ENCODE measurements at places on chromosomes 1 and 21.

DNA sequence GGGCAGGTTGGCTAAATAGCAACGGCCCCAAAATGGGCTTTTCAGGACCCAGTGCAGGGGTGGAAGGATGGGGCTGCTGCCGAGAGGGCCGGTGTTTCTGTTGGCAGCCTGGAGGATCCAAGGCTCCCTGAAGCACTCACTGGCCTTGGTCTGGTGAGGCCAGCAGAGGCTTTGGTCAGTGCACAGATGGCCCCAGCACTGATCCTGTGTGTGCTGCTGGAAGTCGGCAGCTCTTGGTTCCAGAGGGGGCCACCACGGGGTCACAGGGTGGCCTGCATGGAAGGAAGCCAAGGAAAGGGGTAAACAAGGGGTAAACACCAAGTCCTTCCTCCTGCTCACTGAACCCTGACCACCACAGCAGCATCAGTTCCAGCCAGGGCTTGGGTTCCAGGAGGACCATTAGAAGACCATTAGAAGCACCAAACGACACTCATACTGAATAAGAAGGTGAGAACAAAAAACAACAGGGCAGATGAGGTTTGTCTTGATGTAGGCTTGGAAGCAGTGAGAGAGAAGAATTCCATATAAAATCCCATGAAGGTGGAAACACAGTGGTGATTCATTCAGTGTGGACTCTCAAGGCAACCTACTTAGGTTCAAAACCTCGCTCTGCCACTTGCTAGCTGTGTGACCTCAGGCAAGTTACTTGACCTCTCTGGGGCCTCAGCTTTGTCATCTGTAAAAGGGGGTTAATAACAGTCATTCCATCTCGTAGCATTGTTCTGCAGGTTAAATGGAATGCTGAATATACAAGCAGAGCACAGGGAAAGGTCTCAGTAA, 184.5 kb downstream of the RUNX1 start:
- no peak for DNase-seq

DNA sequence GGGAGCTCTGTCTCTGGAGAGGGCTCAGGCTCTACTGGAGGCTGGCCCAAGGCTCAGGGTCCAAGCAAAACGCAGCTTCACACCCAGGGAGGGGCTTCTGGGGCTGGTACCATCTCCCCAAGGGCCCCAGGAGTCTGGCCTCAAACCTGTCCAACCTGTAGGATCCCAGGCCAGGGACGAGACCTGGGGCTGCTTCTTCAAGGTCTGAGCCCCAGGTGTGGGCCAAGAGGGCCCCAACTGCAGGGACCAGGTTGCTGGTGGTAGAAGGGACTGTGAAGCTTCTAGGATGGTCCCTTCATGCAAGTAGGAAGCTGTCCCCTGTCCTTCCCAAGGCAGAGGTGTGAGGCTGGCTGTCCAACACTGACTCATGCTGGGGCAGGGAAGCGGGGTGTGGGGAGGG, 7.8 kb upstream of the MMEL1 start:
- DNase-seq: no peak

- DNase-seq: no peak
These were observed 12.1 kb downstream of the TIE1 start for GRCh38 chr1:43312663-43313515.

- DNase-seq: no peak
These were observed 75.7 kb downstream of the NTMT2 start for GRCh38 chr1:170221495-170221894.

DNA sequence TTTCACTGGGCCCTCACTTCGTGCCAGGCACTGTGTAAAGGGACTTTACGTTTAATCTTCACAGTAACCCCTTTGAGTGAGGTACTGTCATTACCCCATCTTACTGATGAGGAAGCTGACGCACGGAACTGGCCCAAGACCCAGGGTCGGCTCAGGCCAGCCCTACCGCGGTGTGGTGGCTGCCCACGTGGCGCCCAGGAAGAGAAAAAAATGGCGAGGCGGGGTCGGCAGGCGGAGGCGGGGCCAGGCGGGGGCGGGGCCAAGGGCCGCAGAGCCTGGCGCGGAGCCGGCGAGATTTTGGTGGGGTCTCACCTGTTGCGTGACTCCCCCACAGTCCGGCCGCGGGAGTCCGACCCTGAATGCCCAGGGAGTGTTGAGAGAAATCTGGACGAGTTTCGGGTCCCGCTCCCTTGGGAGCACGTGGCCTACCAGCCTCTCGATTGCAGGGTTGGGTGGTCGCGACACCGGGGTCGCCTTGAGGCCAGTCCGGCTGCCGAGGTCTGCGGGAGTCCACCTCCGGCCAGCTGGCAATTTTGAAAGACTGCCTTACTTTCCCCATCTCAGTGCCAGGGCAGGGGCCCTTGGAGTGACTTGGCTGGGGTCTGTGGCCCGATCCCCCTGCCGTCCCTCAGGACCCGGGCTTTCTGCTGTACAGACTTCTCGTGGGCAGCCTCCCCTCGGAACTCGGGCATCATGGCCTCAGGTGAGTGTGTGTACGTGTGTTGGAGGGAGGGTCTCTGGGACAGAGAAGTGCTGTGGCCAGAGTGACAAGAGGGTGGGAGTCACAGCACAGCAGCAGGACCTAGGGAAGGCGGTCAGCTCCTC, at the start of the genes AMPD2 and GNAT2:
Gene AMPD2 (plus strand): TSS at position 262 of the 825 bp plus-strand sequence. CDS start 1,339 bp downstream, outside the sequence.
Gene GNAT2 (minus strand): TSS at position 41 of the 825 bp plus-strand sequence. CDS start 6,746 bp downstream, outside the sequence.
- DNase-seq: peak; percentile 40

- no peak for DNase-seq
These were observed 28.6 kb downstream of the GNG12 start for GRCh38 chr1:67804710-67805109.

- no peak for DNase-seq
These were observed 4.8 kb upstream of the FCRLA start for GRCh38 chr1:161702250-161702649.

GRCh38 chr1:154718566-154718965, 110.6 kb upstream of the ADAR start:
- no peak for DNase-seq

- DNase-seq: no peak
These were observed 1301.8 kb downstream of the BRINP3 start for GRCh38 chr1:189175889-189176288.

DNA sequence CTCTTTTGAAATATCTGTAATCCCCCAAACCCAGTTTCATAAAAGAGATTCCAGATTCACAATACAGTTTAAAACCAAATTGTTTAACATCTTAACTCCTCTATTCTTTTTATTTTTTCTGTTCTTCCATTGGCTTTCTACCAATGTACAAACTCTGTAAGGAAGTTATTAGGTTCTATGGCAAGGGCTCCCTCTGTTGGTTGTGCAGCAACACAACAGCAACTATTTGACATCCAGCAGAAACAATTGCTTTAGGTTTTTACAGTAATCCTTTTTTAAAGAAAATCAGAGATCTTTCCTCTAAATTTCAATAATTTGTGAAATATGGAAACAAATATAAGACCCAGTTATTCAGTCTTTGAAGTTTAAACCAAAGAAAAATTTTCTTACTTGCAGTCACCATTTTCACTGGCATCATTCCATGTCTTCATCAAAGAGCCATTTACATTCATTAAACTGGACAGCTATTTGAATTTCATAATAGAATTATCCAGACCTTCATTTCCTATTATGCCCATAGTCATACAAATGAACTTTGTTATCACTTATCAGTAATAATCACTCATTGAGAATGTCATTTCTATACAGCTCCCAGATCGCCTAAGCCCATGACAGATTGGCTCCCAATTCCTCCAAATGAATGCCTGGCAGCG, 46.5 kb upstream of the RNF11 start:
- DNase-seq: no peak

GRCh38 chr21:42213082-42213774, 5.7 kb upstream of the ABCG1 start:
- DNase-seq: no peak

- no peak for DNase-seq
These were observed 7.7 kb downstream of the KANK4 start for GRCh38 chr1:62311473-62311943.

DNA sequence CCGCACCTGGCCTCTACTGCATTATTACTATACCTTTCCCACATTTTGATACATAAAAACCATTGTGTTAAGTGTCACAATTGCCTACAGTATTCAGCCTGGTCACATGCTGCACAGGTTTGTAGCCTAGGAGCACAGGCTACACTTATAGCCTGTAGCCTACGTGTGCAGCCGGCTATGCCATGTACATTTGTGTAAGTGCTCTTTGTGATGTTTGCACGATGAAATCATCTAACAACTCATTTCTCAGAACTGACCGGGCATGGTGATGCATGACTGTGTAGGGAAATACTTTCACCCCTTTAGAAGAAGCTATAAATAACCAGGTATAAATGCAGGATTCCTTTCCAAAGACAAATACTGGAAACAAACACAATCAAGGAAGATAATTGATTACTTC, 12.1 kb downstream of the ERG start:
- DNase-seq: no peak

DNA sequence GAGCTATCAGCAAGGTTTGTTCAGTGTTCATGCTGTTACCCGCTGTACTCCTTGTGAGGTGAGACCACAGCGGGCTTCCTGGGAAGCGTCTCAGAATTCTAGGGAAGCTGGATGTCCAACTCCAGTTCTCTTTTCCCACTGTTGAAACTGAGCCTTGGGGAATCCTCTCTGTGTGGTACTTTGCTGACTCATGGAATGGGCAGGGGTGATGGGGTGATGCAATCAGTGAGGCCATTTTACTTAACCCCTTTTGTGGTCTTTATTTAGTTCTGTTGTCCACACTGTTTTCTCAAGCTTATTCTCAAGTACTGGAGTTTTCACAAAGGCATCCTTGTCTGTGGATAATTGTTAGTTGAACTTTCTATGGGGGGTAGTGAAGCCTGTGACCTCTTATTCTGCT, 42.6 kb downstream of the ACKR1 start:
- DNase-seq: no peak

DNA sequence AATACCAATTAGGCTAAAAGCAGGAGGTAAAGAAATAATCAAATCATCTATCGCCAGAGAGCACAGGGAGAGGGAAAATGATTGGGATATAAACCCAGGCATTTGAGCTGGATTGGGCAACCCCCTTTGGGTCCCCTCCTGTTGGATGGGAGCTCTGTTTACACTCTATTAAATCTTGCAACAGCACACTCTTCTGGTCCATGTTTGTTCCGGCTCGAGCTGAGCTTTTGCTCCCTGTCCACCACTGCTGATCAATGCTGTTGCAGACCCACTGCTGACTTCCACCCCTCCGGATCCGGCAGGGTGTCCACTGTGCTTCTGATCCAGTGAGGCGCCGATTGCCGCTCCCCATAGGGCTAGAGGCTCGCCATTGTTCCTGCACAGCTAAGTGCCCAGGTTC, 493.8 kb downstream of the MATN1 start:
- no peak for DNase-seq

DNA sequence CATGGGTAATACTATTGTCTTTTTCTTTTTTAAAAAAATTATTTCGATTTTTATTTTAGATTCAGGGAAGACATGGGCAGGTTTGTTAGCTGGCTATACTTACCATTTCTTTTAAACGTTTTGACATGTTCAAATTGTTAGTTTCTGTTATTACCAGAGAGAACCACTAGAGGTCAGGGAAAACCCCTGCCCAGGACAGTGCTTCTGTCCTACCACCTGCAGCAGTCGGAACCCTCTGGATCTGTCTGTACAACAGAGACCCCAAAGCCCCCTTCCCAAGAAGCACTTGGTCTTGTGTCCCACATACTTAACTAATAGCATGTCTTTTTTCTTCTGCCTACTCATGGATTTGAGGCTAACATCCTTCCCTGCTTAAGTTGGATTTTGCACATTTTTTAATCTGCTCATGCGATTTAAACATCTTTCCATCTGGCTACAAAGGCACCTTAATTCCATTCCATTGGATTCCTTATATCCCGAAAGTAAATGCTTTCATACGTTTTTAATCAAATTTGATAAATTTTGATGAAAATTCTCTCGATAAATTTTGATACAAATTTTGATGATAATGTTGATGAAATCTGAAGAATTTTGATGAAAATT, 10.0 kb upstream of the C1orf115 start:
- DNase-seq: no peak

DNA sequence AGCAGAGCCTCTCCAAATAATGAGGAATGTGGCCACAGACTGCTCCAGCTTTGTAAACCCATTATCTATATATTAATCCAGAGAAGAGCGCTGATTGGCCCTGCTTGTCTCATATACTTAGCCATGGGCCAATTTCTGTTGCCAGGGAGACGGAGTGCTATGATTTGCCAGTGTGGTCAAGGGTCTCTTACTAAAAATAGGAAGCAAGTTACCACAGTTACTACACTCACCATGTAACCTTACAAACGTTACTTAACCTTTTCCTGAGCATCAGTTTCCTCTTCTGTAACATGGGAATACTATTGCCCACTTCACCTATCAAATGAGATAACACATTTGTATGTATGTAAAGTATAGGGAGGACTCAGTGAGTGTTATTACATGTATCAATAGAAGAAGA, 7.7 kb upstream of the S100A2 start:
- no peak for DNase-seq

GRCh38 chr1:42259059-42259738, 75.8 kb downstream of the FOXJ3 start:
- no peak for DNase-seq

- DNase-seq: no peak
These were observed 117.5 kb downstream of the TOMM20 start for GRCh38 chr1:235011064-235011598.

- DNase-seq: no peak
These were observed 34.9 kb downstream of the PDE9A start for GRCh38 chr21:42688226-42688840.

DNA sequence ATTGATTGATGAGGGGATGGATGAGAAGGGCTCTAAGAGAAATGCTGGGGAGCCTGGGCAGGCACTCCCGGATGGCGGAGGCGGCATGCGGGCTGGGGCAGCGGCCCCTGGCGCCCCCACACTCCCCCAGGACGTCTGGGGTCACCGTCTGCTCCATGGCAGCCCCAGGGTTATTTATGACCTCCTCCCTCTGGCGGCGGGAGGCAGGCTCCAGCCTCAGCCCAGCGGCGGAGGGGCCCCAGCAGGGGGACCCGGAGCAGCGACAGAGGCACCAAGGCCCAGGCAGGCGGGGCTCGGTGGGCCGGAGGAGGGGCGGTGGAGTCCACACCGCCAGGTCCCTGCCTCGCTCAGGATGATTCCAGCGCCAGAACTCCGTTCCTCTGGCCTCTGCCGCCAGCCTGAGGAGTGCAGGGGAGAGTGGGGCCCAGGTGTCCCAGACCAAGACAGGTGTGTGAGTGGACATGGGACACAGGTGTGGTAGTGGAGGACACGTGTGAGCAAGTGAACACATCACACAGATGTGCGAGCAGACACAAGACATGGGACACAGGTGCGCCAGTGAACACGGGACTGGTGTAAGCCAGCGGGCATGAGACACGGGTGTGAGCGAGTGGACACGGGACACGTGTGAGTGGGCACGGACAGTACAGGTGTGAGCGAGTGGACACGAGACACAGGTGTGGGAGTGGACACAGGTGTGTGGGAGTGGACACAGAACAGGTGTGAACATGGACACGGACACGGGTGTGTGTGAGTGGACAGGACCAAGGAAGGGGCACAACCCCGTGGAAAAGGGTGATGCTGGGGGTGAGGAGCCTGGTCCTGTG, 2.5 kb upstream of the SAMD11 start:
- DNase-seq: no peak

DNA sequence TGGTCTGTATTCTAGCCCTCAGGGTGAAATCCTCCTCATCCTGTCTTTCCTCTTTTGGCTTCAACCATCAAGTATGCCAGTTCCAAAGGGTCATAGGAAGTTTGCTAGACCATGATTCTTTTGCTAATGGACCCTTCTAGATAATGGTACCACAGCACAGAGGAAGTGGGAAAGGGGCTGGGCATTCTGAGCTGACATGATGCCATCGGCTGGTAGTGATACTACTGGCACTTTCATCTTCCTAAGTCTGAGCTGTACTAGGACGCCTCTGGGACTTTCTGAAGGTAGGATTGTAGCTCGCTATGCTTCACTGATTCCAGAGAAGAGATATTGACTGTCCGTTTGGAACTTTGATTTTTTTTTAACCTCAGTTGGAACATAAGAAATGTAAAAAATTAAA, 11.4 kb downstream of the FASLG start:
- DNase-seq: no peak

GRCh38 chr21:40316104-40316503, 448.9 kb downstream of the PCP4 start:
- DNase-seq: no peak

All from stimulated activated CD8-positive, alpha-beta memory T cell treated with anti-CD3 and anti-CD28 coated beads, Interleukin-4, amount 100 ng/mL, for 1 hour (primary cell).